ENCODE measurements at places on chromosomes 4 and X. TPM values are rescaled to one million over a fixed set of nuclear protein-coding genes. Genes with fewer than 3 reads are reported as not detected.

The CCDC160 gene
- total RNA-seq: not detected

DNA sequence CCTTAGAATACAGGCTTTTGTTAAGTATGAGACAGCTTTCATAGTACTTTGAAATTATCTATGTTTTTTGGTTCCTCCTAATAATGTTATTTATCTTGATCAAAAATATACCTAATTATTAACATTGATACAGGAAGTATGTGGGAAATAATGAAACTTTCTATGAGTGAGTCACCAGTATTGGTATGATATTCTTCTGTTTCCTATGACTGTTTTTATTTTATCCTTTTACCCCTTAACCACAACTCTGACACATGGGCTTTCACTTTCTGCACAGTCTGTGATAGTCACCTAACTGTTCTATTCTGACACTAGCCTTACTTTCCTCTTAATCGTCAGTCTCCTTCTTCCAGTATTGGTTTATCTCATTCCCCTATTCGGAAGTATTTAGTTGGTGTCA is 4.7 kb downstream of the THAP9 start:
- DNase-seq: peak; percentile 54

- DNase-seq: no peak
These were observed 193.9 kb upstream of the RPL34 start for GRCh38 chr4:108426493-108426892.

- DNase-seq: no peak
These were observed 8.9 kb upstream of the RUFY3 start for GRCh38 chr4:70712604-70713452.

GRCh38 chr4:137389911-137390520 is 142.3 kb downstream of the PCDH18 start:
- no peak for DNase-seq

- DNase-seq: no peak
These were observed 488 bp downstream of the NAP1L5 start for GRCh38 chr4:88697141-88697540.

DNA sequence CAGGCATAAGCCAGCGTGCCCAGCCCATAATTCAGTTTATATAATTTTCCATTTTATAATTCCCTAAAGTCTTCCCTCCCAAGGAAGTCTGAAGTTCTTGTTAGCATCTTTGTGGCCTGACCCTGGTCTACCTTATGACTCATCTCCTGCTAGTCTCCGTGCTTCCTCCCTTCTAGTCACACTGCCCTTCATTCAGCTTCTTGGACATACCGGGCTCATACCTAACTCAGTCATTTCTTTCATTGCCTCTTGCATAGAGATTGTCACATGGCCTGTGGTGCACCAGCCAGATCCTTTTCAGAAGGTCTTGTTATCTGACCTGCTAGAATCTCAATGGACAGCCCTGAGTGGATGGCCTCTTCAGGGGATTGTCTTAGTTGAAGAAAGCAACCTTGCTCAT is 22.8 kb upstream of the MAML3 start:
- no peak for DNase-seq

DNA sequence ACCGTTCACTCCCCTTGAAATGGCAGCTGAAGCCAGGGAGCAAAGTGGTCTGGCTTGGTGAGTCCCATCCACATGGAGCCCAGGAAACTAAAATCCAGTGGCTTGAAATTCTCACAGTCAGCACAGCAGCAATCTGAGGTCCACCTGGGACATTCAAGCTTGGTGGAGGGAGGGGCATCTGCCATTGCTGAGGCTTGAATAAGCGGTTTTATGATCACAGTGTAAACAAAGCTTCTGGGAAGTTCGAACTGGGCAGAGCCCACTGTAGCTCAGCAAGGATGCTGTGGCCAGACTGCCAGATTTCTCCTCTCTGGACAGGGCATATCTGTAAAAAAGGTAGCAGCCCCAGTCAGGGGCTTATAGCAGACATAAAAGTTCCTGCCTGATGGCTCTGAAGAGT is 15.5 kb upstream of the FAAH2 start:
- DNase-seq: no peak
